AG09319 (cell line): ENCODE measurements at places on chromosomes 3 and 15.

GRCh38 chr3:161890147-161890625, 393.6 kb downstream of the OTOL1 start:
- peak; percentile 93 for DNase-seq

- DNase-seq = no peak
These were observed 1.3 kb downstream of the ALPK3 start for GRCh38 chr15:84818261-84819131.

- DNase-seq = no peak
These were observed 182.8 kb downstream of the TLE3 start for GRCh38 chr15:69914960-69915359.

GRCh38 chr3:45688194-45688881, 858 bp upstream of the SACM1L start:
- DNase-seq = no peak

- no peak for DNase-seq
These were observed 1.9 kb downstream of the RAP2B start for GRCh38 chr3:153163756-153164550.

DNA sequence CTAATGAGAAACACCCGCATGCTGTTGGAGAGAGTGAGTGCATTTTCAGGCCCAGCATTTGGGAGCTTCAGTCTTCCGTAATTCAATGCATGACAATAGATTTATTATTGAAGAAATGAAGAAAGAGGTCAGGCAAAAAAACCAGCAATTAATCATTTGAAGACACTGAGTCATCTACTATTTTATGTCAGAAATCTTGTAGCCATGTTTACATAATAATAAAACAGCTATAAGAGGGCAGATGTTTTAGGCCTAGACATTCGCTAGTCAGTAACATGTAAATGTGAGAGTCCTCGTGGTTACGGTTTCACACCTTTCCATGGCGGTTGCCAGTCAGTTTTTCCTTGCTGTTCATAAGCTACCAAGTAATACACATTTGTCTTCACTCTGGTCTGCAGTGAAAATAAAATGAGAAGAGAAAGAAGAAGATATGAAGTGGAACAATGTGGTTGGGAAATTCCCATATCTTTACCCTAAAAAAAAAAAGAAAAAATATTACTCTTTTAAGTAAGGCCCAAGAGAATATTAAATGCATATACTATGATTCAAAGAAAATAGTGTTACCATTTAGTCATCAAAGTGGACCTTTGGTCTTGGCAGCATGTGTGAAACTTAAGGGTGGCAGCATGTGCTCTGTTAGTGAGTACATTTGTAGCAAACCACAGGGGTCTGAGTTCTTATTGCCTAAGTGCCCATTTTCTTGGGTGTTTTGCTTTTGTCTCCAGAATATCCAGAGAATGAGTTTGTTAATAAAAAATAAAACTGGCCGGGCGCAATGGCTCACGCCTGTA, 140.5 kb upstream of the TBL1XR1 start:
- no peak for DNase-seq

DNA sequence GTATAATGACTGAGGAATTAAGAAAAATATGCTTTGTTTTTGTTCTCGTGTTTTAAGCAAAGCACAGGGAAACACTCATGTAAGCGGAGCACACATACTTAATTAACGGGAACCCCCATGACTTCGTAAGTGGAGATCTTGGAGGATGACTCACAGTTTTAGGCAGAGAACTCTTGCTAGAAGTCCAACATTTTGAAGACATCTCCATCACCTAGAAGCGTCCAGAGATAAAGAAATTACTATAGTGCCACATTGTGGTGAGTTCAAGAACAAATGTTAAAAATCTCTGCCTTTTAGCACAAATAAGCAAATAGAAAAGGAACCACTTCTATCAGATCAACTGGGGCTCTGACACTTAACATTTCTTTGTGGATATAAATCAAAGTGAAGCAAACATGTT, 194.1 kb upstream of the ARHGEF26 start:
- peak; percentile 22 for DNase-seq

- no peak for DNase-seq
These were observed 145.3 kb downstream of the TJP1 start for GRCh38 chr15:29676961-29677402.

DNA sequence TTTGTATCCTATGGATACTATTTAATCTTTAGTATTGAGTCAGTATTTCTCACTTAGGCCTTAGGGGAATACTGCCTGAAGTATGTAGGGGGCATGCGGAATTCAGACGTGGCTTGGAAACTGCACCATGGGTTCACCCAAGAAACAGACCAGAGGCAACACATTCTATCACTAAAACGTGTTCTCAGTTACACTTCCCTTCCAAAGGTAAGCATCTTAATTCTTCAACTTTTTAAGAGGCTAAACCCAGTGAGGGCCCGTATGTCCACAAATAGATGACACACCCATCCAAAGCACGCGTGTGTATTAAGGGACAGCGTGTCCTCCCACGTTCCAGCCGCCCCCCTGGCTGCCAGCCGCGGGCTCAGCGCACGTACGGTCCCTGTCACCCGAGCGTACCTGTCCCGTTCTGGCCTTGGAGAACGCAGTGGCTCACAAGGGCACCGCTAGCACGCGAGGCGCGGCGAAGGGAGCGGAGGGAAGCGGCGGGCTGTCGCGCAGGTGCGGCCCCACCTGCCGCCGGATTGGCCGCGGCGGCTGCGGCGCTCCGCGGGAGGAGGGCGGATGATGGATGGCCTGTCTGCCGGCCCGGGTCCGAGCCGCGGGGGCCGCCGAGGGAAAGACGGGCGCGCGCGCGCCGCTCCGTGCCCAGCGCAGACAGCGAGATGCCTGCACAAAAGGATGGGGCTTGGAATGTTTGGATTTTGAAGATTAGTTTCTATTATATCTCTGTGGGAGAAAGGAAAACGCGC, 1003.9 kb upstream of the NR2F2 start:
- DNase-seq = no peak

DNA sequence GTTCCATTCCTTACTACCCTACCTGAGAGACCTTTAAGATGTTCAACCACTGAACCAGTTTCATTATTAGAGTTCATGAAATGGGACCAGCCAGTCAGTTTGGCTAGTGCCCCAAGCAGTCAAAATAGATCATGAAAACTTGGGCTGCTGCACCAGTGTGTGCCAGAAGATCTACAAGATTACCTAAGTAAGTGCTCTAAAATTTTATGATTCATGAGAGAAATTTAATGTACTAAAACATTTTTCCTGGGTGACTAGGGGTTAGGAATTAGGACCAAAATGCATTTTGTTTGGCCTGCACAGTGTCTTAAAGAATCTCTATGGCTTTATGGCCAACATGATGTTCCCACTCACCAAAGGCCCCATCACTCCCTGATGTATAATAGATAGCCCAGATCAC, 214.7 kb downstream of the ATP8B4 start:
- no peak for DNase-seq

GRCh38 chr15:83066034-83066733, 868 bp downstream of the BTBD1 start:
- DNase-seq = no peak

- DNase-seq = no peak
These were observed 43.3 kb downstream of the TRANK1 start for GRCh38 chr3:36901588-36901987.

DNA sequence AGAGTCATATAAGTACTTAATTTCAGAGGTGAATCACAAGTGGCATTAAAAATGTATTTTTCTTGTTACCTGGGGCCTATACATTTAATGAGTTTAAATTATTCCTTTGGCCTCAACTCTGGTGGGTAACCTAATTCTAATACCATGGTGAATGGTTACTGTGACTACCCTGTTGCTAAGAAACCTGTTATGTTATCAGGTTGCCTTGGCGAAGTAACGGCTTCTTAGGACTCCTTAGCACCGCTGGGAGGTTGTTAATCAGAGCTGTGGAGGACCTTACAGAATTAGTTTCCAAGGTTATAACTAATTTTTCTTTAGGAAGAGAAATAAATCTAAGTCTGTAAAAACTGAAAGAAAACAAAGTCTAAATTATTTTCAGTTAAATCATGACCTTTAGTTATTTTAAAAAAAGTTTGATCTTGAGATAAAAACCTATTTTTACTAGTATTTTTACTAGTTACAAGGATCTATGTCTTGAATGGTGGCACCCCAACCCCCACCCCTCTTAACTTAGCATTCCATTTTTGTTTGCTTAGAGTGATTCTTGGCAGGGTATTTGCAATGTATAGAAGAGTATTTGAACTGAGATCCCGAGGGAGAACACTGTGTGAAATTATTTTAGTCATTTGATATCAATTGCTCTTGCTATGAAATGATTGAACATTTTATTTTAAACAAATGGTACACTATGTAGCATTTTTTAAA, 155.5 kb downstream of the FNDC3B start:
- no peak for DNase-seq

- DNase-seq = no peak
These were observed 65.4 kb downstream of the ABI3BP start for GRCh38 chr3:100927775-100928174.

- DNase-seq = no peak
These were observed 35.8 kb downstream of the CTNNB1 start for GRCh38 chr3:41234823-41235721.

DNA sequence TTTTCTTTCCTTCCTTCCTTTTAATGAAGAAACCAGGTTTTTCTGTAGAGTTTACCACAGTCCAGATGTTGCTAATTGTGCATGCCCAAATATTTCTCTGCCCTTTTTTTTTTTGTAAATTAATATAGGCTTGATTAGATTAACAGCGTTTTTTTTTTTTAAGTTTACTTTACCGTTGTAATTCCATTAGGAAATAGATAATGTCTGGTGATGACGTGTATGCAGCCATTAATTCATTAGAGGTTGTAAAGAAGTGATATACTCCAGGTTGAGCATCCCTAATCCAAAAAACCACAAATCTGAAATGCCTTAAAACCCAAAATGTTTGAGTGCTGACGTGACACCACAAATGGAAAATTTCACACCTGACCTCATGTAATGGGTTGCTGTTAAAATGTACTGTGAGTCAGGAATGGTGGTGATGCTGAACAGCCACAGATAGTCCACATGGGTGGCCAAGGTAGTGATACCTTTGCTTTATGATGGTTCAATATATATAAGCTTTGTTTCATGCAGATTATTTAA, 43.2 kb downstream of the KNL1 start:
- DNase-seq = no peak

DNA sequence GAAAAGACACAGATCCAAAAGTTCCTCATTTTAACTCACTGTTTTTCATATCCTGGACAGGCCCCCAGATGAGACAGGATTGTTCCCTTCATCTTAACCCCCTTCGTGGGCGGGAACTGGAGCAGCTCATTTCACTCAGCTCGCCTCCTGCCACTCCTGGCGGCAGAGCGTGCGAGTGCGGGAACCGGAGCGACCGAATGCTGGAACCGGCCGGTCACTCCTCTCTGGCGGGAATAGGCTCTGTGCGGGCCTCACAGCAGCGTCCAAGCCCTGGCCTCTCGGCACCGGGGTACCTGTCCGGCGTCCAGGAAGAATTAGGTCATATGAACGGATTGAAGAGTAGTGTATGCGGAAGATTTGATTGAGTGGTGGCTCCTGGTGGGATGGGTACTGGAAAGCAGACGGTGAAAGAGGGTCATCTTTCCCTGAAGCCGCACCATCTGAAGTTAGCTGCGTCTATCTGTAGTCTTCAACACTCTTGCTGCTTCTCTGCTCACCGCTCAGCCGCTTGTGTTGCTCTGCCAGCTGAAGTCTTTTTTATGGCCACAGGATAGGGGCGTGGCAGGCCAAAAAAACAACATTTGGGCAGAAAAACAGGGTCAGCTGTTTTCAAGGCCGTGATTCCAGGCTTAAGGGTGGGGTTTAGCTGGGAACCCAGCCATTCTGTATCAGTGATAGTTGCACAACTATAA, 42.3 kb upstream of the FXR1 start:
- peak; percentile 16 for DNase-seq

DNA sequence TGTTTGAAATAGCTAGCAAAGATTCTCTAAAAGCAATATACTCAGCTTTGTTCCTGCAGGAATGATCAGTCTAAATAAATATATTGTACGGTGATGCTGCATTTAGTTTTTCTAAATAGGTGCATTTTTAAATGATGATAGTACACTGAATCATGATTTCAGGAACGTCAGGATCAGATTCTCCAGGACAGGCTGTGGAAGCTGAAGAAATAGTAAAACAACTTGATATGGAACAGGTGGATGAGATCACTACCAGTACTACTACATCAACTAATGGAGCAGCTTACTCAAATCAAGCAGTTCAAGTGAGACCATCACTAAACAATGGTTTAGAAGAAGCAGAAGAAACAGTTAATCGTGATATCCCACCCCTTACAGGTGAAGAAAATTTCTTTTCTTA, 46.3 kb upstream of the EIF3J start:
- no peak for DNase-seq

GRCh38 chr15:92574566-92574965, 81.0 kb downstream of the FAM174B start:
- DNase-seq = no peak

GRCh38 chr3:53484984-53485383, 9.4 kb upstream of the CACNA1D start:
- DNase-seq = no peak

DNA sequence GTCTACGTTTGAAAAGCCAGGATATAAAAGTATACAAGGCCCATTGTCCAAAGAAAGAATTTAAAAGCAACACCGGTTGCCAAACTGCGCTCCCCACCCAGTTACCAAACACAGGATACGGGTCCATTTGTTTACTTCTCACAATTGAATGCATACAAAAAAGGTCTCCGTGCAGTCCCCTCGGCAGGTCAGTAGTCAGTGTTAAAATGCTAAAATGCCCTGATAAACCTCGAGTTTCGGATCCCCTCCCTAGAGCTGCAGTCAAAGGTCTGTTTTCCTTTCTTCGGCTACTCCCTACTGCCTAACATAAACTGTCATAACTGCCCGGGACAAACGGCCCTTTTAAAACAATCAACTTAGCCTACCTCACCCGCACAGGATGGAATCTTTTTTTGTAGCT, 534.6 kb downstream of the FOXP1 start:
- no peak for DNase-seq

DNA sequence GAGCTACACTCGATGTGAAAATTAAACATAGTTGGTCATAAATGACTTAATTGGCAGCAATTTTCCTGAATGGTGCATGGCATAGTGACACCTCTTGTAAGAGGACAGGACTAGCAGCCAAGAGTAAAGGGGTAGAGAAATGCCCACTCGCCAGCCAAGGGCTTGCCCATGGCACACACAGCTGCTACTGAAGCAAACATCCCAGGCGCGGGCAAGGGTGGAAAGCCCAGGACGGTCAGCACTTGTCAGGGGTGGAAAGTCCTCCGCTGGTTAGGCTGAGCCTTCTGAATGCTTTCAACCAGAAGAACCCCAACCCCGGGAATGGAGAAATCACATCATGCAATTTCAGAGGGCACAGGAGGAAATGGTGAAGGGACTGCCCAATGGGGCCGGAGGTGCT, 31.6 kb downstream of the BDH1 start:
- DNase-seq = no peak

DNA sequence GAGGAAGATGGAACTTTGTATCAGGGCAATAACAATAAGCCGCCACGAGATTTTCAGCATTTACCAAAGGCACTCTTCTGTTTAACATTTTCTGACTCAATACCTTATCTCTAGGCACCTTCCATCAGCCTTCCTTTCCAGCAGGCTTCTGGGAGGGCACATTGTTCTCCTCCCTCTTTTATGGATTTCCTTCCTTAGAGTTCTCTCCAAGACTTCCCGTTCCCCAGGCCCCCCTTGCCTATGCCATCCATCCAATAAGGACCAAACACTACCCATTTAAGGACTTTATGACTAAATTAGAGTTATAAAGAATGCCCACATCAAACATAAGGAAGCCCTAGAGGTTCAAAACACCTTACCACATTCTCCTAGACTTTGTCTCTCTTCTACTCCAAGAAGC, 71.0 kb upstream of the ACP3 start:
- DNase-seq = no peak

GRCh38 chr3:102570511-102570910, 135.7 kb downstream of the ZPLD1 start:
- DNase-seq = no peak
